ENCODE measurements at places on chromosomes 1 and 21. TPM values are rescaled to one million over a fixed set of nuclear protein-coding genes. Genes with fewer than 3 reads are reported as not detected.

- no peak for DNase-seq
These were observed 80.9 kb downstream of the ABCA4 start for GRCh38 chr1:94039871-94040569.

GRCh38 chr1:164709541-164710278 lies 150.7 kb downstream of the PBX1 start:
- DNase-seq = no peak

GRCh38 chr1:158286941-158287346 lies 2.8 kb upstream of the CD1C start:
- DNase-seq = no peak

DNA sequence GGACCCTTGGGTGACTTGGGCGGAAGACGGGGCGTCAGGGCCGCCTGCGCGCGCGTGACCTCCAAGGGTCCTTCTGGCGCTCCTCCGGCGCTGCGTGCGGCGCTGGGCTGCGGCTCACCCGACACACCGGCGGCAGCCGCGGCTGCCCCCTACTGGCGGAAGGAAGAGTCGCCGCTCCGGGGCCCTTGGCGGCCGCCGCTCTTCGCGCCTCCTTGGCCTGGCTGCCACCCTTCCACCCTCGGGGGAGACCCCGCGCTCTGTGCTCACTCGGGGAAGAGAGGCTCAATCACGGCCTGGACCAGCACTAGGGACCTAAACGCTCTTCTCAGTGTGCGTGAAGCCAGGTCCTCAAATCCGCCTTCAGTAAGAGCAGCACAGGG lies 89.7 kb downstream of the DMRTA2 start:
- peak; percentile 48 for DNase-seq

- peak; percentile 46 for DNase-seq
These were observed 100.8 kb downstream of the UCK2 start for GRCh38 chr1:165928075-165928731.

DNA sequence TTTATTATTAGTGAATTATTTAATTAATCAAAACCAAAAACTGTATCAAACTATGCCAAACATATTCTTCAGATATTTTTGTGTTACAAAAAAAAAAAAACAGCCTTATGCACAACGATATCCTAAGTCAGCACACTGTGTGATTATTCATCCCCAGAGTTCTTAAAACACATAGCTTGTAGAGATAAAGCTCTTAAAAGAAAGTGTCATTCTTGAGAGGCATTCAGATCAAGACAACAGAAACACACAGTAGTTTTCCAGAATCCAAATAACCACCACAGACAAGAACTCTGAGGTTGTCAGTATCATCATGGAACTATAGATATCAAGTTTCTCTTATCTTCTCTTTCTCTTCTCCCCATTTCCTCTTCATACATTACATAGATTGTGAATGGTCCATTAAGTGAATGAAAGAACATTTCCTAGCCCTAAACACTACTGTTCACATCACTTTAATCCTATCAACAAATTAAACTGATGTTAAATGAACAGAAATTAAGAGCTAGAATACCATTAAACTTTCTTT lies 13.5 kb downstream of the ZZZ3 start:
- no peak for DNase-seq

GRCh38 chr21:27795418-27795817 lies 828.5 kb upstream of the ADAMTS5 start:
- DNase-seq = no peak

GRCh38 chr1:110242062-110242461 lies 31.9 kb downstream of the KCNC4 start:
- DNase-seq = no peak

Gene LCE6A
- total RNA-seq = not detected

Gene PDPN
- 1.2 TPM for total RNA-seq

Gene CD52
- total RNA-seq = 5.0 TPM

Gene FMO5
- total RNA-seq = 20.6 TPM

Measured in adrenal gland (tissue), 19 donors.